ENCODE measurements at places on chromosomes 5 and 9. TPM values are rescaled to one million over a fixed set of nuclear protein-coding genes. Genes with fewer than 3 reads are reported as not detected.

Gene CYSTM1
- 378 TPM for polyA plus RNA-seq

Gene CCDC152
- polyA plus RNA-seq, result 0.75 TPM

Gene GNA14
- polyA plus RNA-seq, result 1.1 TPM

Gene PSAT1
- polyA plus RNA-seq, result 21.8 TPM

Gene ENC1
- 7.7 TPM for polyA plus RNA-seq

Gene COL27A1
- 5.6 TPM for polyA plus RNA-seq

Gene NDFIP1
- polyA plus RNA-seq, result 20.2 TPM

Gene GIN1
- 3.1 TPM for polyA plus RNA-seq

Gene MRRF
- 31.0 TPM for polyA plus RNA-seq

Gene CDKN2A
- not detected for polyA plus RNA-seq

Gene AUH
- 22.0 TPM for polyA plus RNA-seq

Gene GARIN3
- not detected for polyA plus RNA-seq

Gene HSPB3
- not detected for polyA plus RNA-seq

Gene PHYHD1
- 49.1 TPM for polyA plus RNA-seq

Gene DND1
- polyA plus RNA-seq, result not detected

Gene NTRK2
- 3.0 TPM for polyA plus RNA-seq

Gene KYAT1
- polyA plus RNA-seq, result 7.5 TPM

Gene TAF11L10
- not detected for polyA plus RNA-seq

Gene KCNN2
- polyA plus RNA-seq, result not detected

Gene SYK
- 16.8 TPM for polyA plus RNA-seq

Gene PCDHA9
- polyA plus RNA-seq, result 0.03 TPM
